ENCODE measurements at places on chromosomes 4 and X.

- no peak for DNase-seq
Measured at GRCh38 chrX:47583240-47583861, 1.1 kb downstream of the TIMP1 start.

DNA sequence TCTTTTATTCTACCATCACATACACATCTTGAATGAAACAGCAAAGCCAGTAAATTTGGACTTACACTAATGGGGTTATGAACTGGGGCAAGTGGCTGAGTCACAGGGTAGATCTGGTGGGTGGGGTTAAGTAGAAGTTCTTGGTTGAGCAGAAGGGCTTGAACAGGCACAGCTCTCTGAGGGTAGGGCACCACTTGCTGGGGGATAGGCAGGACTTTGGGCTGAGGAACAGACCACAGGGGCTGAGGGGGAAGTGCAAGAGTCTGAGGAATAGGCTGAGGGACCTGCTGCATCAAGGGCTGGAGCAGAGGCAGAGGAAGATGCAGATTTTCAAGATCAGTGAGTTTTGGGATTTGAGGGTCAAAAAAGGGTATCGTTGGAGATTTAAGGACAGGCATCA, 8.3 kb downstream of the CSN2 start:
- DNase-seq, result no peak

GRCh38 chr4:3756343-3757059, 9.7 kb upstream of the ADRA2C start:
- no peak for DNase-seq

GRCh38 chrX:150200361-150200760, 162.8 kb upstream of the MAMLD1 start:
- no peak for DNase-seq

- no peak for DNase-seq
Measured at GRCh38 chr4:121277194-121278105, 103.4 kb downstream of the QRFPR start.

- no peak for DNase-seq
Measured at GRCh38 chr4:29005838-29006237, 1714.3 kb upstream of the PCDH7 start.
